ENCODE measurements at places on chromosomes 3 and 15.

- DNase-seq = no peak
Measured at GRCh38 chr3:31505371-31506048, 27.2 kb upstream of the STT3B start.

DNA sequence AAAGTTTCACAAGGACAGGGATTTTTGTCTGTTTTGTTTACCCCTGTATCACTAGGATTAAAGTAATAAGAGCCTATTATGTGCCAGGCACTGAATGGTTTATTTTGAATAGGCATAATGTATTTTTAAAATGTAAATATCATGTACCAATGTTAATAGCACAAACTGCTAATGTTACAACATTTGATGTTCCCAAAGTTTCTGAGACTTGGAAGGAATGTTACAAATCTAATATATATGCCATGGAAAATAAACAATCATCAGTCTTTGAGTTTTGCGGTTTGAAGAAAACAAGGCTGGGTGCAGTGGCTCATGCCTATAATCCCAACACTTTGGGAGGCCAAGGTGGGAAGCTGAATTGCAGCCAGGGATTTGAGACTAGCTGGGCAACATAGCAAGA lies 159.4 kb downstream of the CDIN1 start:
- DNase-seq = no peak

DNA sequence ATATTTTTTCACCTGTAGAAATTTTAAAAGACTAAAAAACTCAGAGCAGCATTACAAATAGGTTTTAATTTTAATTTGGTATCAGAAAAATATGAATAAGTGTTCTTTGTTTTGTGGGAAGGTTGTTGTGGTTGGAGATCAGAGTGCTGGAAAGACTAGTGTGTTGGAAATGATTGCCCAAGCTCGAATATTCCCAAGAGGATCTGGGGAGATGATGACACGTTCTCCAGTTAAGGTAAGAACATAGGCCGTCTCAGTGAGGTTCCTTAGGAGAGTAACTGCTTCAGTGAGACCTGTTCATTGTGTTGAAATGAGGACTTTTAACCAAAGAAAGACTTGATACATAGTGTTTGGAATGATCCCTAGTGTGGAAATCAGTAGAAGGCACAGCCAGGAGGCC lies 44.8 kb downstream of the OPA1 start:
- no peak for DNase-seq

- DNase-seq = no peak
Measured at GRCh38 chr3:64294771-64295170, 69.5 kb upstream of the PRICKLE2 start.

DNA sequence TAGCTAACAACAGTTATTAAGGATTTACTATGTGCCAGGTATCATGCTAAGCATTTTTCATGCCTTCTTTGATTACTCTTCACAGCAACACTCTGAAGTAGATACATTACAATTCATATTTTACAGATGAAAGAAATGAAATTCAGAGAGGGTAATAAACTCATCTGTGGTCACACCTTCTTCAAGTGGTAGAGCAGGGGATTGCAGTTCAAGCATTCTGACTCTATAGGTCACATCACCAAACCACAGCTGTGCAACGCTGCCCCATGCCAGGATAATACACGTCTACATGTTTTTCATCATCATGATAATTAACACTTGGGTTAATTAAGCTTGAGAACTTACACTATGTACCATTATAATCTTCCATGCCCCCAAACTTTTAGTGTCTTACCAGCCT lies 98.5 kb downstream of the LRRC3B start:
- DNase-seq = no peak

- DNase-seq = peak; percentile 49
Measured at GRCh38 chr15:63860155-63860554, 26.4 kb upstream of the HERC1 start.

GRCh38 chr3:153166206-153166605 lies 4.2 kb downstream of the RAP2B start:
- DNase-seq = peak; percentile 9

DNA sequence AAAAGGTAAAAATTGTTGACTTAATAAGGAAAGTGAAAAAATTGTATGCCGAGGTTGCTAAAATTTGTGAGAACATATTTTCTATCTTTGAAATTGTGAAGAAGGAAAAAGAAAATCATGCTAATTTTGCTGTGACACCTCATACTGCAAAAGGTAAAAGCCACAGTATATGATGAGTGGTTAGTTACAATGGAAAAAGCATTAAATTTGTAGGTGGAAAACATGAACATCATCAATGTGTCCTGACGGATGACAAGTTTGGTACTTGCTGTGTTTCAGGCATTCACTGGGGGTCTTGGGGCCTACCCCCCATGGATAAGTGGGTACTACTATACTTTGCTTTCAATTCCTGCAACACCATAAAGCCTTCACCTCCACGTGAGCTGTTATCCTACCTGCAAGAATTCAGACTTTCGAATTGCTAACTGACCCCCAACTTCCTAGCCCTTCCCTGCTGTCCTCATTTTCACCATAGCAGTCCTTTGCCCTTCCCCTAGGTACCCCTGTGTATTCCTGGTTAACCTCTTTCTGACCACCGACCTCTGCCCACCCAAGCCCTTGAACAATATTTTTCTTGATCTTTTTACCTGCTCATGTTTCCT lies 62.4 kb downstream of the RAB7A start:
- DNase-seq = no peak

GRCh38 chr3:12051586-12051985 lies 47.4 kb downstream of the SYN2 start:
- DNase-seq = no peak
